Pancreas (tissue), 10 donors: ENCODE measurements at places on chromosomes 3 and 15. TPM values are rescaled to one million over a fixed set of nuclear protein-coding genes. Genes with fewer than 3 reads are reported as not detected.

The CLEC3B gene
- 31.9 TPM for polyA plus RNA-seq

GRCh38 chr3:137944593-137944992, 65.4 kb upstream of the CLDN18 start:
- no peaks in the 10 kb centered on the region for H3K27me3 ChIP-seq
- DNase-seq, result no peak
- no peak overlapping the region for H3K4me3 ChIP-seq
- H3K36me3 ChIP-seq, result no peaks in the 10 kb centered on the region
- no peaks in the 10 kb centered on the region for H3K4me1 ChIP-seq

GRCh38 chr15:46946953-46947352, 770.4 kb upstream of the SEMA6D start:
- DNase-seq, result no peak
- no peak overlapping the region for H3K4me3 ChIP-seq
- H3K4me1 ChIP-seq, result no peaks in the 10 kb centered on the region
- no peak overlapping the region for H3K27ac ChIP-seq

DNA sequence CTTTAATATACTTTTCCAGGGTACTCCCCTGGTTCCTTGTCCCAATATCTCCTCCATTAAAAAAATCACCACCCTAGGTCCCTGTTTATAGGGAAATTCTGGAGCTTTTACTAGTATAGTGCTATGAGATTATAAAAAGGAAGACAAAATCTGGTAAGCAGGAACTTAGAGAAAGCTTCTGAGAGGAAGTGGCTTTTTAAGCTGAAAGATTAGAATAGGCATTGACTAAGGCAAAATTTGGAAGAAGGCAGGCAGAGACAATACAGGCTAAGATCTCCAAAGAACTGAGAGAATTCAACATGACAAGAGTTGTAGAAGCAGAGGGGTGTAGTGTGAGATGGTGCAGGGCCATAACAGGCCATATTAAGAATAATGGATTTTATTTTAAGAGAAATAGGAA, 25.8 kb downstream of the SGO1 start:
- peaks cover 6% of the 10 kb centered on the region for H3K4me1 ChIP-seq
- H3K36me3 ChIP-seq, result no peaks in the 10 kb centered on the region
- H3K27ac ChIP-seq, result no peak overlapping the region
- DNase-seq, result no peak

DNA sequence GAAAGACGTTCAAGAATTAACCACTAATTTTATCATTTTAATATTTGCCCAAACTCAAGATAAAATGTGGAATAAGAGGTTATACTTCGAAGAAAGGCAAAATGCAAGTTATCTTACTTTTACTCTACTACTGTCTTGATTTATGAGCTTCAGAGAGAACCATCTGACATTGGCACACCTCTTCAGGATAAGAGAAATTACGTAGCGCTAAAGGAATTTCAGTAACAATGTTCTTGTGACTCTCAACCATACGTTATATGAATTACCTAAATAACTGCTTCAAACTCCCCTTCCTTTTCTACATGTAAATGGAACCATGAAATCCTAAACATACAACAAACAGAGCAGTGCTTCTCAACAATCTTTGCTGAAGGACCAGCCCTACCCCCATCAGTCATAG, 96.8 kb downstream of the ZNF385D start:
- H3K4me1 ChIP-seq, result no peaks in the 10 kb centered on the region
- H3K27ac ChIP-seq, result no peak overlapping the region
- no peak for DNase-seq
- no peak overlapping the region for H3K4me3 ChIP-seq
- peaks cover 2% of the 10 kb centered on the region for H3K27me3 ChIP-seq

The RARB gene
- polyA plus RNA-seq, result 0.85 TPM
